Activated T-helper 2 cell treated with anti-CD3 and anti-CD28 coated beads, Interferon-gamma antibody, Interleukin-2, Interleukin-4, amounts not matched to agents 10 μg/mL and 5 μg/mL and 100 μg/mL, durations not matched to agents 14 hours and 24 hours and 36 hours (primary cell): ENCODE measurements at places on chromosomes 6 and 20. TPM values are rescaled to one million over a fixed set of nuclear protein-coding genes. Genes with fewer than 3 reads are reported as not detected.

Gene RSPO3
- total RNA-seq = not detected in 2 replicates

Gene SMLR1
- not detected in 2 replicates for total RNA-seq

Gene MRPL14
- 67.3 and 70.3 TPM in 2 replicates for total RNA-seq

Gene PLA2G7
- total RNA-seq = not detected in 2 replicates

Gene VSTM2L
- 0.23 TPM in 1 of 2 replicates, not detected in the other for total RNA-seq

Gene TRIM39
- total RNA-seq = 11.2 and 13.0 TPM in 2 replicates

Gene ALDH5A1
- 11.4 and 12.3 TPM in 2 replicates for total RNA-seq

Gene PPP1R14C
- total RNA-seq = 0.11 and 0.23 TPM in 2 replicates

Gene ZC2HC1B
- not detected in 2 replicates for total RNA-seq

- no peak for DNase-seq
Observed at GRCh38 chr20:62067547-62068260, 2.0 kb upstream of the TAF4 start.

- DNase-seq = no peak
Observed at GRCh38 chr6:148650941-148651505, 95.8 kb upstream of the UST start.

DNA sequence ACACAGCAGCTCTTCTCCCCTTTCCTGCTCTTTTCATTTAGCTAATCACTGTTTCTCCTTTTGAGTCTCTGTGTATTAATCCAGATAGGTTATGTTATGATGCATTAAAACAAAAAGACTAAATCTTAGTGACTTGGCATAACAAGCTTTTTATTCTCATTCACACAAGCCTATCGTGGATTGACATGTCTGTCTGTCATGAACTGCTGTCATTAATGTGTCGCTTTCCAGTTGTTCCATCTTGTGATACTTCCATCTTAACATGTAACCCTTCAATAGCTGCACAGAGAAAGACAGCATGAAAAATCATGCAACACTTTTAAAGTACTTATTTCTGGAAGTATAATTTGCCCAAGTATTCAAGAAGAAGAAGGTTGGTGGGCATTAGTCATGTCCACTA, 128.7 kb downstream of the GRIK2 start:
- DNase-seq = no peak

- DNase-seq = no peak
Observed at GRCh38 chr20:63490416-63490815, 8.5 kb downstream of the EEF1A2 start.

GRCh38 chr6:71404145-71404966, 115.7 kb downstream of the OGFRL1 start:
- no peak for DNase-seq

DNA sequence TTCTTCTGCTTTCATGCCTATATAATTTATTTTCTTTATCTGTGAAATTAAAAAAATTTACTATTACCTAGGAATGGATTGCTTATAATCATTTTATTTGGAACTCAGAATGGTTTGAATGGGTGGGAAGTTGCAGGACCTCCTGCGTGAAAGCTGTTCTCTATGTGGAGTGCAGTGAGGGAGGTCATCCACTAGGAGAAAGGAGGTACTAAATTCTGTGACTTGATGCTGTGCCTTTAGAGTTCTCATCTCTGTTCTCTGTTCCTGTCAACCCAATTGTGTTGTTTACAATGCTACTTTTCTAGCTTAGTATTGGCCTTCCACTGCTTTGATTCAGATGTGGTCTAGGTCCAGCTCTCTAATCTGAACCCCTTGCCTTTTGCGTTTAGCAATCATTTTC, 65.0 kb upstream of the HIVEP1 start:
- DNase-seq = no peak

- DNase-seq = no peak
Observed at GRCh38 chr6:75673884-75674283, 72.2 kb downstream of the SENP6 start.

GRCh38 chr20:24968278-24968800, 19.3 kb downstream of the CST7 start:
- DNase-seq = no peak

DNA sequence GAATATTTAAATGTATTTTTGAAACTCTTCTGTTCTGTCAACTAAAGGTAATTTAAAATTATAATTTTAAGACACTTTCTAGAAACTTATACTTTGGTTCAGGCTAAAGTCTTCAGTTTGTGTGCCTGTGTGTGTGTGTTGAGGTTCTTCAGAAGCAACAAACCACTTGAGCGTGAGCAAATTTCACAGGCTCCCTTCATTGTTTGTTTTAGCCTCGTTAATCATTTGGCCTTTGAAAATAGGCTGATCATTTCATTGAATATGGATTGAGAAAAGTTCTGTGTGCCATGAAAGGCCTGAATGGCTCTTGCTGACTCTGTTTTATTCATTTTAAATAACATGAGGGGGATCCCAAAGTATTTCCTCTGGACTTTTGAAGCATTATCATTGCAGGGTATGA, 420.1 kb downstream of the CDKAL1 start:
- no peak for DNase-seq

DNA sequence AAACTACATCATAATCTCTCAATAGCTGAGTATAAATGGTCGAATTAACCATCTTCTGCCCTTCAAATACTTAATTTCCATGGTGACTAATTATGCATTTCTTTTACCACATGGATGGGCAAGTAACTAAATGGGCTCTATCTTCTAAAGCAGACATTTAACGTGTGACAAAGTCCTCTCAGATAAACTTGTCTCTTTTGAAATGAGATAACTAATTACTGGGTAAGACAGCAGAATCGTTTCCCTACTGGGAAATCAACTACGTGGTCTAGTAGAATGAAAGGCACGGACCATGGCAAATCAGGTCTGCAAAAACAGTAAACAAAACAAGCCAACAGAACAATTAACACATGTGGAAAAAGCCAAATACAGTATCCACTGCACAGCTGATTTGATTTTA, 137.7 kb downstream of the BACH2 start:
- DNase-seq = no peak
